ENCODE measurements at places on chromosomes 4 and X.

DNA sequence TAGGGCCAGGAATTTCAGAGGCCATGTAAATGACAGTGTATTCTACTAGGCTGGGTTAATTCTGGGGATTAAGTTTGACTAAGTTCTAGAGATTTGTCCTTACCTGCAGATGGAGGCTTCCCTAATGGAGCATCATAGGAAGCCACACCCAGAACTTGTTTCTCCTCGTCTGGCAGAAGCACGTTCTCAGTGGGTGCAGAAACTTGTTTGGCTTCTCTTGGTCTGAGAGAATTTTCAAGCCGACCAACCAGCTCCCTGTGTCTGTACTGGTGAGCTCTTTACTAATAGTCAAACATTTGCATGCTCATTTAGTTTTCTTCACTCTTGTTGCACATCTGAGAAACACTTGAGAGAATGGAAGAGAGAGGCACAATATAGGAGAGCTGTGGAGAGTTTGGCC is 907 bp upstream of the ATP10D start:
- DNase-seq = no peak

DNA sequence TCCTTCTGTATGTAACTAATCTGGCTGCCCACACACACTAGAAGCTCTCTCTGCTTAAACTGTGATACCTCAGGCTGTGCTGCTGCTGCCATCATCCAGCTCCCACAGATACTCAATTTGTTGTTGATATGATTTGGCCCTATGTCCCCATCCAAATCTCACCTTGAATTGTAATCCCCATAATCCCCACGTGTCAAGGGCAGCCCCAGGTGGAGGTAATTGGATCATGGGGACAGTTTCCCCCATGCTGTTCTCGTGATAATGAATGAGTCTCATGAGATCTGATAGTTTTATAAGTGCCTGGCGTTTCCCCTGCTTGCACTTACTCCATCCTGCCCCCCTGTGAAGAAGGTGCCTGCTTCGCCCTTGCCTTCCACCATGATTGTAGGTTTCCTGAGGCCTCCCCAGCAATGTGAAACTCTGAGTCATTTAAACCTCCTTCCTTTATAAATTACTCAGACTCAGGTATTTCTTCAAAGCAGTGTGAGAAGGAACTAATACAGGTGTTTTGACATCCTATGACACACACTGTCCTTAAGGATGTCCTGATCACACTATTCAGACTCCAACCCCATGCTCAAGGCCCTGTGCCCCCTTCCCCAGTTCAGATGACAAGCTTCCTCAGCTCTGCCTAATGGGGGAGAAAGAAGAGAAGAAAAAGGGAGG is 2.9 kb upstream of the ATOH1 start:
- DNase-seq = no peak

- no peak for DNase-seq
Measured at GRCh38 chr4:86965019-86965976, 30.5 kb downstream of the AFF1 start.

DNA sequence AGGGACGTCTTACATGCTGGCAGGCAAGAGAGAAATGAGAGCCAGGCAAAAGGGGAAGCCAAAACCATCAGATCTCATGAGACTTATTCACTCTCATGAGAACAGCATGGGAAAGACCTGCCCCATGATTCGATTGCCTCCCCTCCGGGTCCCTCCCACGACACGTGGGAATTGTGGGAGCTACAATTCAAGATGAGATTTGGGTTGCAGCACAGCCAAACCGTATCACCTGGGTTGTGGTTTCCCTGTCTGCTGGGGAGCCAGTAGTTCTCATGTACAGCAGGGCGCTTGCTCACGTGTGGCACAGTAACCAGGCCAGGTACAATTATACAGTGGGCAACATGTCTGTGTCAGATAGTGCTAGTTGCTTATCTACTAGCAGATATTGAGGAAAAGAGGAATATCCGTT is 11.1 kb upstream of the RS1 start:
- DNase-seq = no peak
